ENCODE measurements at places on chromosomes 16 and 17. TPM values are rescaled to one million over a fixed set of nuclear protein-coding genes. Genes with fewer than 3 reads are reported as not detected.

The NUFIP2 gene
- 42.3 TPM for total RNA-seq

- no peak for DNase-seq
These were observed 94.6 kb downstream of the CMIP start for GRCh38 chr16:81539009-81539758.

DNA sequence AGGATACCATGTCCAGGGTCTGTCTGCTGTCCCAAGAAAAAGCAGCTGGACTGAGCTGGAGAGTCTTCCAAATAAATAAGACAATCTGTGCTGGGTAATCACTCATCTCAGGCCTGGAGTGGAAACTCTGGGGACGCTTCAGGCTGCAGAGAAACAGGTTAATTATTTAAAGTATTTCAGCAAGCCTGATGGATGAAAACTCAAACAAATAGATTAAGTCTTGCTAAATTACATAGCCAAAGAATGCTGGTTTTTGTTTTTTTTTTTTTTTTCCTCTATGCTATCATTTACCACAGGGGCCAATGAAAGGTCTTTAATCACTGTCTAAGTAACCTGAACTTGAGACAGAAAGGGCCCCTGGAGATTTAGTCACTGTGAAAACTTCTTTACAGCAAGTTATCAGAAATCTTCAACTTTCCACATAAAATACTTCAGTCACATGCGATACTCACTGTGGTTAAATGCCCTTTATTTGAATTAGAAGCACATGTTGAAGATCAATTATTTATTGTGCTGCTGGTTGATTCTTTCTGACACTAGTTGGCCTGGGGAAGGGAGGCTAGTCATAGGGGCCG is 31.0 kb upstream of the KCNJ2 start:
- no peak for DNase-seq

The CLN3 gene
- total RNA-seq = 13.4 TPM

DNA sequence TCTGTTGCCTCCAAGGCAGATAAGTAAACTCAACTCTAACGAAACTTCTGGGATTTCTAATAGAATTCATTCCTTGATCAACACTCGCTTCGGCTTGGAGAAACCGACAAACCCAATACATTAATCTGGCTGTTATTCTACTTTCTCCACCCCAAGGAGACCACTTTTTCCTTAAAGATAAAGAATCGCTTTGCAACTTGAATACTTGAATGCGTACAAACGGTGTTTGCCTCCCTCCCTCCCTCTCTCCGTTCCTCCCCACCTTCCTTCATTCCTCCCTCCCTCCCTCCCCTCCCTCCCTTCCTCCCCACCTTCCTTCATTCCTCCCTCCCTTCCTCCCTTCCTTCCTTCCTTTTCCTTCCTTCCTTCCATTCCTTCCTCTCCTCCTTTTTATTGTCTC is 432.6 kb downstream of the HAPSTR1 start:
- DNase-seq = no peak

DNA sequence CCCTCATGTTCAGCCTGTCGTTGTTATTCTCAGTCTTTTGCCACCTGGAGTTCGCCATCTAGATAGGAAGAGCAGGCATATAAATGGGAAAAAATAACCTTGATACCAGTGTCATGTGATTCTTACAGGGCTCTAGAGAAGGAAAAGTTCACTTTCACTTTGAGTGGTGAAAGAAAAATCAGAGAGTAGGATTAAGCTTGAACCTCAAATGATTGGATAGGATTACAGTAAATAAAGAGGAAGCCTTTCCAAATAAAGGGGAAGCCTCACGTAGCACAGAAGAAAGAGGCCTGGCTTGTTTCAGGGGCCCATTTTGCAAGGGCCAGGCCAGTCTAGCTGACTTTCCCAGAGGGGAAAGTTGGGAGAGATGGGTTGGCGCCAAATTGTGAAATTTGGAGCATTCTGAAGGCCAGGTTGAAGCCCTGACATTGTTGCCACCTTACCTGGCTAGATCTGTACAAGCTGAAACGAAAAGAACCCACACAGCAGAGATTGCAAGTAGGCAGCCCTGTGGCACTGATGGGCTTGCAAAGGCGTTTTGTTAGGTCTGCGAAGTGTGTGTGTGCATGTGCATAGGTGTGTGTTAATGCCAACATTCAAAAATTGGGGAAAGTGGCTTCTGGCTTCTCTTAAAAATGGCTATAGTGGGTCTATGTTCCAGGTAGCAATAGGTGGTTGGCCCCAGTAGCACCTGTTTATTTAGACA is 38.8 kb downstream of the TMC6 start:
- no peak for DNase-seq

- DNase-seq = no peak
These were observed 339.9 kb downstream of the SOX9 start for GRCh38 chr17:72460711-72461110.

The ALOX12B gene
- not detected for total RNA-seq

The ZNF597 gene
- 2.0 TPM for total RNA-seq

GRCh38 chr17:61828694-61829093 is 34.6 kb downstream of the BRIP1 start:
- no peak for DNase-seq

The ERN2 gene
- total RNA-seq = not detected

The FAM20A gene
- 7.6 TPM for total RNA-seq

DNA sequence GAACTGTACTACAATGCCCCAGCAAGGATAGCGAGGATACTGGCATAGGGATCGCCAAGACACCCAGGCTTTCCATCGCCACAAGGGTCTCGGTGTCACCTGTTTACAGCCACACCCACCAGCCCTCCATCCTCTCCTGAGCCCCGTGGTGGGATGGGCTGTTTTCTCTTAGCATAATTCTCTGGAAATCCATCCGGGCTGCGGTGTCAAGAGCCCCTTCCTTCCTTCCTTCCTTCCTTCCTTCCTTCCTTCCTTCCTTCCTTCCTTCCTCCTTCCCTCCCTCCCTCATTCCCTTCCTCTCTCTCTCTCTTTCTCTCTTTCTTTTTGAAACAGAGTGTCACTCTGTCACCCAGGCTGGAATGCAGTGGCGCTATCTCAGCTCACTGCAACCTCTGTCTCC is 36.0 kb upstream of the BAHCC1 start:
- DNase-seq = no peak

The MARVELD3 gene
- total RNA-seq = not detected

GRCh38 chr16:84822990-84823389 is 3.2 kb downstream of the CRISPLD2 start:
- DNase-seq = no peak

- no peak for DNase-seq
These were observed 55.3 kb downstream of the TUBD1 start for GRCh38 chr17:59837308-59838051.

DNA sequence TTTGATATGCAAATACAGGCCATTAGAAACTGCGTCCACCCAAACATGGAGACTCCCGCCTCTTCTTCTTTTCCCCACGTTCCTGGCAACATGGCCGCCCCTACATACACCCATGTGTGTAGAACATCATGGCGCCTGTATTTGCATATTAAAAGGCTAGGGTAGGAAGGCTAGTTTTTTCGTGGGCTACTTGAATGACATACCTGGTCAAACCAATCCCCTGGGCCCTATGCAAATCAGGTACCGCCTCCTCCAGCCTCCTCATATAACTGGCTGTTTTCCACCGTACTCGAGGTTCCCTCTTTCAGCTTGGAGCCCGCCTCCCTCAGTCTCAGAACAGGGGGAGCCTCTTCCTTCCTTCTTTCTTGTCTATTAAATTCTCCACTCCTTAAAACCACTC is 840 bp upstream of the CD300LB start:
- DNase-seq = peak; percentile 55

The MVP gene
- total RNA-seq = 47.0 TPM

- no peak for DNase-seq
These were observed 8.3 kb upstream of the RAB5C start for GRCh38 chr17:42163113-42163512.

- no peak for DNase-seq
These were observed 365 bp downstream of the AQP8 start for GRCh38 chr16:25217112-25217511.

GRCh38 chr17:11986942-11987329 is 10.3 kb downstream of the ZNF18 start:
- DNase-seq = no peak

GRCh38 chr16:82651921-82652601 is 25.3 kb downstream of the CDH13 start:
- DNase-seq = no peak

DNA sequence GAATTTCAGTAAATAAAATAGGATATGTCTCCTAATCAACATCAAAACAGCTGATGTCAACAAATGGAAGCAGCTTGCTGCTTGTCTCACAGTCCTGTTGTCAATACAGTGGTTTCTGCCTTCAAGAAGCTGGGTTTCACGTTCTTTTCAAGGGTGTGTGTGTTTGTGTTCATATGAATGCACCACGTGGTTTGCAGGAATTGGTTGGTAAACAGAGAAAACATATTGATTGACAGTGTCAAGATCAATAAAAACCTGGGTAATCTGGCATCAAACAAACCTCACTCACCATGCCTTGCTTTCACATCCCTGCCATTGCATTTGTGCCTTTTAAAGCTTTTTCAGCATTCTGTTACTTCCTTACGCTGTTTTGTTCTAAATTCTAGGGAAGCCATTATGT is 585.7 kb upstream of the CA10 start:
- DNase-seq = no peak

DNA sequence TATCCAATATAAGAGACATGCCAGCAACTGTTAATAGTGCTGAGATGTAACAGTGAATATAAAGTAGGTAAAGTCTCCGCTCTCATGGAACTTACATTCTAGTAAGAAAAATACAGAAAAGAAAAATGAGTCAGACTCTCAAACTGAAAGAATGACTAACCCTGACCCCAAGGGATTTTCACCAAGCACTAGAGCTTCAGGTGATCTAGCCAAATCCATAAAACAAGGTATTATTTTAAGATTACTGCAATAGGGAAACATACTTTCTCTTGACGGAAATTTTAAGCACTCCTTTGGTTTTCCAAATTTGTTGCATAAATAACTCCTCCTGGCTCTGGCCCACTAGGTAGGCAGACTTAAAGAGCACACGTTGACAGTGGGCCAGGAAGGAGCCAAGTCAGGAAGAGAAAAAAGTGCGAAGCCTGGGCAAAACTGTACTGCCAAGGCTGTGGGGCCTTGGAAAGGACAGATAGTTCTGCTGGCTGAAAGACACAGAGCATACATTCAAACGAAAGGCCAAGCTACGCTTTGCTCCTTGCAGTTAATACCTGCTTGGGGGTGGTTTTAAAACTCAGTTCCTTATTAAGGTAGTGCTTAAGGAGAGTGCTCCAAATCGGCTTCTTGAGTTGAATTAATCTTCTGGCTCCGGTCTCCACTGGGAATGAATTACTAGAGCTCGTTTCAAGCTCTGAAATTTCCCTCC is 1.4 kb downstream of the GOT2 start:
- DNase-seq = no peak

The GAS2L2 gene
- total RNA-seq = 0.27 TPM

The HASPIN gene
- total RNA-seq = 0.45 TPM

- DNase-seq = no peak
These were observed 4.6 kb downstream of the ANKFN1 start for GRCh38 chr17:56157845-56158244.

DNA sequence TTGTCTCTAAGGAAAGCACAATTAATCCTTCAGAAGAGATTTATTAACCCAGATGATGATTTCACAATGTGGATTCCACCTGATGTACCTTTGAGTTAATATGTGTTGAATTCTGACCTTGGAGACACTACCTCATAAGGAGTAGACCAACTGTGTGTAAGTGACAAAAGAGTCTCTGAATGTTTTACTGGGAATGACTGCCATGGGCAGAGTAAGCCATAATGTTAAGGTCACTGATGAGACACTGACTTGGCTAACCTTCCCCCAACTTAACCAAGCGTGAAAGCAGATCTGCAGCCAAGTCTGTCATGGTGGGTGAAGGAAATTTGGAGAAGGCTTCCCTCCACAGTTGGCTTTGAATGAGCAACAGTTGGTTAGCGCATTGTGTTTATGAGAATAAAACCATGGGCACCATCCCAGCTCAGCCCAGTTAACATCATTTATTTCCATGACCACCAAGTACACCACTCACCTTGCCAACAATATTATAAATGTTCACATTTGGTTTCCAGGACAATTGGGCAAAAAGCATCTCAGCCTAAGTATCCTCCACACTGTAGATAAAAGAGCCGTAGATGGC is 618.5 kb downstream of the KCNJ2 start:
- DNase-seq = no peak

The CYBA gene
- 48.6 TPM for total RNA-seq
